ENCODE measurements at places on chromosomes 6 and 20.

GRCh38 chr6:114042267-114043016 is 71.5 kb upstream of the HDAC2 start:
- DNase-seq: no peak

GRCh38 chr6:7546020-7546369 is 4.5 kb downstream of the DSP start:
- DNase-seq: no peak

DNA sequence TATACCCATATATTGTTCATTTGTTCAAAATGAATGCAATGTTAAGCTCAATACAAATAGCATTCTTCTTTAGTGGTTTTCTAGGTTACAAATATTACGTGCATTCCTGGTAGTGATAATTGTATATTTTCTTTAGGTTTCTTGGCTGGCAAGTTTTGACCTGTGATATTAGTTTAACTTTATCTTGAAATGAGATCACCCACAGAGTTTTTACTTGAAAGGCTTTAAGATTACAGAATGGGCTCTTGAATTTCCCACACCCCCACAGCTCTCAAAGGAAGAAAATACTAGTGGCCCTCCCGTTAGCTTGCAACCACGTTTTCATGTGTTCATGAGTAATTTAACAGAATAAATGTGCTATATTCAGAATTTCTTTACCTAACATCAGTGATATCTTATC is 1315.5 kb upstream of the GJE1 start:
- no peak for DNase-seq

DNA sequence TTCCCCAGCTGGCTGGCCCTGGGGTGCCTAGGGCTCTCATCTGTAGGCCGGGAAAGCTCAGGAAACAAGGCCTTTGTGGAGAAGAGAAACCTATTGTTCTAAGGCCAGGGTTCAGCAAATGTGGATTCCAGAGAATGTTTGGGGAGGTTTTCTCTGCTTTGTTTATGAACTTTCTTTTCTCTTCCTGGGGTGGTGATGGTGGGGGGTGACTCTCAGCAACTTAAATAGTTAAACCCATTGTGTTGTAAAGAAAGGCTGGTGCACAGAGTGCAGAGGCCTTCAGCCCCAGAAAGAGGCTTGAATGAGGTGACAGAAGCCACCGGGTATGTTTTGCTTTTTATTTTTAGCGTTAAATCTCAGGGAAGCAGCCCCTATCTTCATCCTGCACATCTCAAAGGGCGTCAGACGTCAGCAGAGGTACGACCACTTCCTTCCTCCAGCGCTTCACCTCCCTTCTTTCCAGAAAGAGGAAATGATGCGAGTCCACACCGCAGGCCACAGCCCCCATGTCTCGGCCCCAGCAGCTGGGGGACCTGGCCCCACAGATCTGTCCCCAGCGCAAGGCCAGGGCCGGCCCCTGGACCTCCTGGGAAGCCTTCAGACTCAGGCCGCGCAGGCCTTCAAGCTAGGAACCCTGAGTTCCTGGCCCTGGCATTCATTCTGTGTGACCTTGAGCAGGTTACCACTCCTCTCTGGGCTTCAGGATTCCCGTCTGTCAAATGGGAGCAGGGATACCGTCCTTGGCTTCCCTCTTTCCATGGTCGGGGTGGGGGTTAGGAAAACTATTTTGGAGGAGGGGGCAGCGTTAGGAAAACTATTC is 605 bp upstream of the PPP1R16B start:
- DNase-seq: no peak

DNA sequence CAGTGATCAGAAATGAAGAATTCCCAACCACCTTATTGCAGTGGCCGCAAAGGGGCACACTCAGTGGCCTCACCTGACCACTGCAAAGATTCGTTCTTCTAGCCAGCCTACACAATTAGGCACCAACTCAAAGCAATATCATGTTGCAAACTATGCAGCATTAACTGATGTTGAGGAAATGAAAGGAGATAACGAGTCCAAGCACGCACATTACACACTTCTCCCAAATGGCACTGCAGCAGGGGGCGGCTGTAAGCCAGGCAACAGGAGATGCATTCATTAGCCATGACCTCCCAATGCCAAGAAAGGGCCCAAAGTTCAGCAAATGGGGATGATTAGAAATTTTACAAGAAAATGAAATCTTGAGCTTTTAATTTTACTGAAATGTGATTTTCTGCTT is 39.3 kb downstream of the ATXN1 start:
- DNase-seq: no peak

DNA sequence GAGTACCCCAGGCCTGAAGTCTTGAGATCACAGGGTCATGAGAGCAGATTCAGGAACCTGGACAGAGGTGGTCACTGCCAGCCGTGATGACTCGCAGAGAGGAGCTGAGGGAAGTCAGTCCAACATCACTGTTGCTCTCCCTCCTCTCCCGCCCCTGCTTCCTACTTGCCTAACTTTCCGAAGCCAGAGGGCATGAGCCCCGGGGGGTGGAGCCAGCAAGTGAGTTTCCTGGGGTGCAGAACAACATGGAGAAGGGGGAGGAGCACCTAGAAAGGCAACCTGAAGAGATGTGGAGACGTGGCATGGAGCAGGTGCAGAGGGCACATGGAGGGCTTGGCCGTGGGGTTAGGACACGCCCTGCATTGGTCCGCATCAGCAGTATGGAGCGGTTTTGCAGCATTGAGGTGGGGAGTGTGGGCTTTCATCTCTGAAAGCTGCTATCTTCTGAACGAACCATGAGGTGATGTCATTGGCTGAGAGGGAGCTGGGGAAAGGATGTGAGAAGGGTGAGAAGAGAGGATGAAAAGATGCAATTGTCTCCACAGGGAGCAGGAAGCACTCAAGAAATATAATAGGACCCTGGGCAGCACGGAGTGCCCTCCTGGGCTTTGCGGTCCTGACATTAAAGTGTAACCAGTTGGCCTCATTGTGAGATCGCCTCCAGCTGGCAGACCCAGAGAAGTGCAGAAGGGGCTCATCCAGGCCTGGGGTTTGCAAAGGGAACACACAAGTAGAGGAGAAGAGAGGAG is 25.0 kb downstream of the GDAP1L1 start:
- DNase-seq: no peak

DNA sequence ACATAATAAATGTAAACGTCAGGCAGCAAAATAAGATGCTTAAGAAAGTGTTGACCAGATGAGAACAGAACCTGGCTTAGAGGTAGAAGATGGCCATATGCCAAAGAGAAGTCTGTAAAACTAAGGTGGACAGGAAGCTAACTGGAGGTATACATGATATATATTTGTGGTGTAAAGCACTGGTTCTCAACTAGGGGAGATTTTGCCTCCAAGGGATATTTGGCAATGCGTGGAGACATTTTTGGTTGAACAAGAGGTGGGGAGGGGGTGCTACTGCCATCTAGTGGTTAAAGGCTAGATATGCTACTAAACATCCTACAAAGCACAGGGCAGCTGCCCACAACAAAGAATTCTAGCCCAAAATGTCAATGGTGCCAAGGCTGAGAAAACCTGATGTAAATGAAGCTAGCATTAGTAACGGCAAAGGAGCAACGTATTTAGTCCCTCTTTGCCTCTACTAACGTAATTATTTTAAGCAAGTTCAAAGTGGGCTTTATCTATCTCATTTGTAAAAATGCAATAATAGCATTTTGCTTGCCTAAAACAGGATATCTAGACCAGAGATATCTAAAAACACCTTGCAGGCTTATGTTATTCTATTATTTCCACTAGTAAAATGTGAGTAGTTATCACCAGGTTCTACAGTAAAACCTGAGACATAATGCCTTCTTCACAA is 182.6 kb downstream of the RNGTT start:
- peak; percentile 70 for DNase-seq

GRCh38 chr6:170505306-170505705 is 47.8 kb downstream of the PSMB1 start:
- no peak for DNase-seq

- no peak for DNase-seq
Observed at GRCh38 chr6:157725836-157726235, 97.2 kb upstream of the SNX9 start.

GRCh38 chr6:96301781-96302180 is 219.8 kb upstream of the UFL1 start:
- no peak for DNase-seq

- DNase-seq: no peak
Observed at GRCh38 chr6:15768999-15769398, 106.2 kb upstream of the DTNBP1 start.

- no peak for DNase-seq
Observed at GRCh38 chr20:56506103-56506502, 18.4 kb upstream of the FAM209A start.

DNA sequence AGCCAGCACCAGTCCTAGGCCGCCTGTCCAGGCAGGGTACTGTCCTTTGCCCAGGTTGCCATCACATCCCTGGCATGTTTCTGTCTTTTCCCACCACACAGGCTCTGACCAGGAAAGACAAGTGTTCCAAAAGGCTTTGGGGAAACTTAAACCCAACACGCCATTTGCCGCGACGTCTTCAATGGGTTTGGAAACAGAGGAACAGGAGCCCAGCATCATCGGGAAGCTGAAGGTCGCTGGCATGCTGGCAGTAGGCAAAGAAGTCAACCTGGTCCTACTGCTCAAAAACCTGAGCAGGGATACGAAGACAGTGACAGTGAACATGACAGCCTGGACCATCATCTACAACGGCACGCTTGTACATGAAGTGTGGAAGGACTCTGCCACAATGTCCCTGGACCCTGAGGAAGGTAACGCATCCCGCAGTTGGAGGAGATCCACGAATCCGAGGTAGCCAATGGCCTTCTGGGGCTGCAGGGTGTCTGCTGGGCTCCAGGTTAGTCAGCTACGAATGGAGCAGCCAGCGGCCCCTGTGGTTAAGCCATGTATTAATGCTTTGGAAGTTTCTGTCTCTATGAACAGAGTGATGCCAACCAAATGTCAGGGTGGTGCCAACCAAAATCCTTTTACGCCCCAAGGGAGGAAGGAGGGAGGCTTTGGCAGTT is 36.2 kb downstream of the TGM3 start:
- no peak for DNase-seq

DNA sequence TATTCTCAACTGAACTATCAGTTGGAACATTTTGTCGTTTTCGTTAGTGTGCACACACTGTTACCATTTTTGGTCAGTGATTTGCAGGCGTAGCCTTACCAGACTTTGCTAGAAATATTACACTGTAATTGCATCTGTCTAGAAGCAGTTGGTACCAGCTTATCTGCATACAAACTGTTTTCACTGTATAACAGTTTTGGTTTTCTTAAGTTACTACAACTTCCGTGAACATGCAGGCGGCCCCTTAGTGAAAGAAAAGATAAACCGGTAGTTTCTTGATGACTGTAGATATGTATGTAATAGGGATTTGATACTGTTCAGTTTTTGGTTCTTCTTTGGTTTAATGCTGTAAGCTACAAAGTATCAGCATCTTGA is 1.3 kb downstream of the DSTN start:
- no peak for DNase-seq

GRCh38 chr6:34239500-34239825 is 2.8 kb downstream of the HMGA1 start:
- DNase-seq: no peak

GRCh38 chr20:4090756-4091489 is 75.6 kb upstream of the RNF24 start:
- DNase-seq: no peak

GRCh38 chr6:151088963-151089362 is 150.8 kb upstream of the AKAP12 start:
- no peak for DNase-seq

DNA sequence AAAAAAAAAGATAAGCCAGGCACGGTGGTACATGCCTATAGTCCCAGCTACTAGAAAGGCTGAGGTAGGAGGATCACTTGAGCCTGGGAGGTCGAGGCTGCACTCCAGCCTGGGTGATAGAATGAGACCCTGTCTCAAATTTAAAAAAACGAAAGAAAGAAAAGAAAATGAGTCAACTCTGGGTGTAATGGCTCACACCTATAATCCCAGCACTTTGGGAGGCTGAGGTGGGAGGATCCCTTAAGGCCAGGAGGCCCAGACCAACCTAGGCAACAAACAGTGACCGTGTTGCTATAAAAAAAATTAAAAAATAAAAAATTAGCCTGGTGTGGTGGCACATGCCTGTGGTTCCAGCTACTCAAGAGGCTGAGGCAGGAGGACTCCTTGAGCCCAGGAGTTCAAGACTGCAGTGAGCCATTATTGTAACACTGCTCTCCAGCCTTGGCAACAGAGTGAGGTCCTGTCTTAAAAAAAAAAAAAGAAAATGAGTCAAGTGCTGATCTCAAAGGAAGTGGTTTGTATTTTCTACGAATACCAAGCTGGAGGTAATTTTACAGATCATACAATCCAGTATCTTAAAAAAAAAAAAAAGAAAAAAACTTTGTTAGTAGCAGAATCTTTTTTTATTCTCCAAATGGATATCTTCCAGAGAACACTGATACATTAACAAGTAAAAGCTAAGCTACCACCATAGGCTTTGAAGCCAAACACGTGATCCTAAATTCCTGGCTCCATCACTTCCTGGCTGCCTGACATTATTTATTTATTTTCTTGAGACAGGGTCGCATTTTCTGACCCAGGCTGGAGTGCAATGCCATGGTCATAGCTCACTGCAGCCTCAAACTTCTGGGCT is 5.7 kb downstream of the COMMD7 start:
- DNase-seq: no peak

- DNase-seq: no peak
Observed at GRCh38 chr6:13462458-13463327, 24.7 kb downstream of the GFOD1 start.

DNA sequence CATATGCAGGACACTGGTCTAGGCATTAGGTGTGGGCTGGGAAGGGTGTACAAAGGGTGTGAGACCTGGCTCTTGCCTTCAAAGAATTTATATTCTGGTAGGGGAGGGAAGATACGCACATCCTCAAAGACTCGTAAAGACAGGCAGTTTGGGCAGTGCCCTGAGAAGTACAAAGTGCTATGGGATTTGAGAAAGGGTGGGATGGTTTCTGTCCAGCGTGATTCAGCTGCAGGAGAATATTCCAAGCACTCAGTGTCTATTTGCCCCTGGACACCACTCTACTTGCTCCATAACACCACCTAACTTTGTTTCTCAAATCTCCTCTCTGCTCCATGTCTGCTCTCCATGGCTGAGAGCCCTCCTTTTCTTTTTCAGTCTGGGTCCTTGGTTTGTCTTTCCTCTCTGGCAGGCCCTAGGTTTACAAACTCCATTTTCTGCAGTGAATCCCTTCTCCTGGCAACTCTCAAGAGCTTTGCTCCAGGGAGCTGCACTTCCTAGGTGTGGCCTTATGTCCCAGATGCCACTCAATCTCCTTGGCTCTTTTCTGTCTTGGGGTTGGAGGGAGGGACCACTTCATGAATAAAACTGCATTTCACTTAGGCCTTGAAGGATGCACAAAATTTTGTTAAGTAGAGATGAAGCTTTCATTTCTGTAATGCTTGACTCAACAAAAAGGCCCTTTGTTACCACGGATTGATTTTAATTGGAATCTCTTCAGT is 310.4 kb downstream of the CLIC5 start:
- no peak for DNase-seq

GRCh38 chr6:117917176-117917575 is 10.1 kb downstream of the SLC35F1 start:
- no peak for DNase-seq
